ENCODE measurements at places on chromosomes 7 and 10.

DNA sequence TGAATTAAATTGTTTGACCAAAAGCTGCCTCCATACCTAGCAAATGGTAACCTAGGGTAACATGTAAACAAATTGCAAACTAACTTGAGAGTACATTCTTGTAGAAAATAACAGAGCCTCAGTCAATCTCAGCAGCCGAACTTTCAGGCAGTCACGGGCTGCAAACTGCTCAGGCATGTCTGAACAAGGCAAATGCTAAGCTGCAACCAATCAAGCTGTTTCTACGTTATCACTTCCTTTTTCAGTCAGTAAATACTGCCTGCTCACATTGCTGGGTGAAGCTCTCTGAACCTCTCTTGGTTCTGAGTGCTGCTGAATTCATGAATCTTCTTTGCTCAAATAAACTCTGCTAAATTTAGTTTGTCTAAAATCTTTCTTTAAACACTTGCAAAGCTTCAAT, 1212.4 kb downstream of the SORCS1 start:
- DNase-seq: peak; percentile 27

GRCh38 chr7:140455743-140456142, 23.6 kb downstream of the MKRN1 start:
- no peak for DNase-seq

- DNase-seq: no peak
These were observed 311.4 kb downstream of the ADARB2 start for GRCh38 chr10:1425879-1426278.

- no peak for DNase-seq
These were observed 217.9 kb downstream of the SKAP2 start for GRCh38 chr7:26646336-26647048.

- no peak for DNase-seq
These were observed 225.4 kb downstream of the DKK1 start for GRCh38 chr10:52539463-52539862.

- DNase-seq: no peak
These were observed 88.6 kb downstream of the MPP7 start for GRCh38 chr10:28214219-28214618.

GRCh38 chr7:15922002-15922401, 235.5 kb upstream of the MEOX2 start:
- no peak for DNase-seq

DNA sequence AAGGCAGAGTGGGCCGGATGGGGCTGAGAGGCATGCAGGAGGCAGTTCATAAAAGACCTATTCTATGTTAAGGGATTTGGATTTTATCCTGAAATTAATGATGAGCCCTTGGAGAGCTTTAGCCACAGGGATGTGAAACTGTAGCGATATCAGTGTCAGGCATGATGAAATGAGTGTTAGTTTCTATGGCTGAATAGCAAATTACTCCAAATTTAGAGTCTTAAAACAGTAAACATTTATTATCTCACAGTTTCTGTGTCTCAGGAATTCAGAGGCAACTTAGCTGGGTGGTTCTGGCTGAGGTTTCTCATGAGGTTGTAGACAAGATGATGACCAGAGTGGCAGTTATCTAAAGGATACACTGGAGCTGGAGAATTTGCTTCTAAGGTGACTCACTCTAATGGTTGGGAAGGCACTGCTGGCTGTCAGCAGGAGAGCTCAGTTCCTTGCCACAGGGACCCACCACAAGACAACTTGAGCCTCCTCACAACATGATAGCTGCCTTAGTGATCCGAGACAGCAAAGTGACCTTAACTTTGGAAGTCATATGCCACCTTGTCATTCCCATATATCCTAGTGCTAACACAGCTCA, 36.7 kb upstream of the SFTPD start:
- no peak for DNase-seq

GRCh38 chr10:132271458-132272230, 36.1 kb downstream of the STK32C start:
- no peak for DNase-seq

DNA sequence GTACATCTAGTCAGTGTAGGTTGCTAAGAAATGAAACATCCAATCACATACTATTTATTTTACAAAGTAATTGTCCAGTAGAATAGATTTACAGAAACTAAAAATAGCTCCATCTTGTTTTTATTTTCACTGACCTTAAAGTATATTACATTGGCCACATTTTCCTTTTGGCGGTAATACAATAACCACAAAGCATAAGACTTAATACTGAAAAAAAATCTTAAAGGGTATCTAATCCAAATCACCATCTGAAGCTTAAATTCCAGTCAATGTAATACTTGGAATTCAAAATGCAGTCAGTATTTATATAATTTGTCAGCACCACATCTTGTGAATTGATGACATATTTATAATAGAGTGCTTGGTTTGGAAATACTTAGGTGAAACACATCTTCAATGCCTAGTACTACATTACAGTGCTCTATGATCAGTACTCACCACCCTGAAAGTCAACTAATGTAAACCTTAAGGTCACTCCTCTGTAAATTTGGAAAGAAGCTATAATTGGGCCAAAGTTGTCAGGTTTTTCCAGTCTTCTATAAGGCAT, 8.9 kb downstream of the ANKMY2 start:
- no peak for DNase-seq

DNA sequence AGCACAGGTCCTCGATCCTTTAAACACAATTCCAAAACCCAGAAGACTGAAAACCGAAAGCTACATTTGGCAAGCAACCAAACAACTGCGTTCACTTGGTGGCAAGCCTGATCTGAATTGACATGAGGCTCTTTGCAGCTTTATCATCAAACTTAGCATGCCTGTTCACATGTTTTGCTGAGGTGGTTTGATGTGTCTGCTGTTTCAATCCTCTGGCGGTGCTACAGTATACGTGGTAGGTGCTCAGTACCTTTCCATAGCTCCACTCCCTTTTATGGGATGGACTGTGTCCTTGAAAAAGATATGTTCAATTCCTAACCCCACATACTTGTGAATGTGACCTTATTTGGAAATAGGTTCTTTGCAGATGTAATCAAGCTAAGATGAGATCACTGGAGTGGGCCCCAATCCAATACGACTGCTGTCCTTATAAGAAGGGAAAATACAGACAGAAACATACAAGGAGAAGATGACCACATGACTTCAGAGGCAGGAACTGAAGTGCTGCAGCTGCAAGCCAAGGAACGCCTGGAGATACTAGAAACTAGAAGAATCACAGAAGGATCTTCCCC, 33.4 kb downstream of the CCDC6 start:
- no peak for DNase-seq

GRCh38 chr10:49552277-49552676, 13.4 kb upstream of the ERCC6 start:
- no peak for DNase-seq

GRCh38 chr7:47570649-47571050, 11.3 kb downstream of the TNS3 start:
- DNase-seq: no peak

GRCh38 chr10:52261362-52261761, 52.7 kb upstream of the DKK1 start:
- DNase-seq: no peak

GRCh38 chr7:159040146-159040545, 104.5 kb downstream of the VIPR2 start:
- DNase-seq: no peak

- no peak for DNase-seq
These were observed 22.0 kb downstream of the TWIST1 start for GRCh38 chr7:19095353-19095860.

DNA sequence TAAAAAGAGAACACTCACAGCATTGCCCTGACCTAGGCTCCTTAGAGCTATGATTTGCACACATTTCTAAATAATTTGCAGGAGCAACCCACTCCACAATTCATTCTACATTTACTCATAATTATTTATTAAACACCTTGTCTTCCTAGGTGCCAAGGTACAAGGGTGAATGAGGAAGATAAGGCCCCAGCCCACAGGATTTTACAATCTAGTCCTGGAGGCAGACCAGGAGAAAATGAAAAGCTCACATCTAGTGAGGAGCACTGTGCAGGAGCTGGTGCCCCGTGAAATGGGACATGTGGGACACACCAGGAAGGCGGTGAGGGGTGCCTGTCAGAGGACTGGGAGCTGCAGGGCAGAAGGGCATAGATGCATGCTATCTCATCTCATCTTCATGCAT, 59.7 kb upstream of the LRRC18 start:
- no peak for DNase-seq

DNA sequence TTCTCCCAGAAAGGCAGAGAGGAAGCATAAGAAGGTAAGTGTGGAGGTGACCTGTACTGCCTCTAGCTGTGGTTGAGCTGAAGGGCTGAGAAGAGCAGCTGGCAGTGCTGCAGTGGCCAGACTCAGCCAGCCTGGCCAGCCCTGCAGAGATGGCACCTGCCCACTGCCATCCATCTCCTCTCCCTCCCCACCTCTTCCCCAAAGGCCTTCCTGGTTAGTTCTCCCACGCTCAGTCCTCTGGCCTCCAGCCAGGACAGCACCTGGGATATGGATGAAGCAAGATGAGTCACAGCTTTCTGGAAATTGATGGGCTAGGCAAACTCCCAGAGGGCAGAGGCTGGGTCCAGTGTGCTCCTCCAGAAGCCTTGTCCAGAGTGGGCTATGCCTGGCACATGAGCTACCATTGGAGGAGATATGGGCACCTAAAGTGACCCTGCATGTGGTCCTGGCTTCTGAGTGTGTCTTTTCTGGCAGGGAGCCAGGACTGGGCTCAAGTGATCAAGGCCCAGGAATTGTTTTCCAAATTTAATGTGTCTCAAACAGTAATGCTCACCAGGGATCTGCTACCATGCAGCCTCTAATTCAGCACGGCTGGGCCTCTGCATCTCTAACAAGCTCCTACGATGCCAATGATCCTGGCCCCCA, 81.0 kb upstream of the CACUL1 start:
- DNase-seq: no peak

GRCh38 chr7:91319351-91319750, 55.1 kb downstream of the FZD1 start:
- no peak for DNase-seq

DNA sequence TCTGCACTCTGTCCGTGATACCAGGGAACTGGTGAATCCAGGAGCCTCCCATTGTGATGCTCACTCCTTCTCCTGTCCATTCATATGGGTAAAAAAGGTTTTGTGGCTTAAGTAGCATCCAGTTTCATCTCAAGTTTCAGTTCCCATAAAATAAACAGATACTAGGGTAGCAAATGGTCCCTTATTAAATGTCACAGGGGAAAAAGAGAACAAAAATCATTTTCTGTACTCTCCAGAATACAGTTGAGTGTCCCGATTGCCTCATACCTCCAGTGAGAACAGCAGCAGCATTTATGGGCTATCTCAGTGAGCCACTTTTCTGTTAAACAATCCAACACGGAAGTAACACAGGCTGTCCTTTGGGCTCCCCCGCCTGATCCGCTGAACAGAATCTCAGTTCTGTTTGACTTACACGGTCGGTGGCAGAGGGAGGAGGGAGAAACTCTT, 179.6 kb downstream of the CELF2 start:
- DNase-seq: no peak

DNA sequence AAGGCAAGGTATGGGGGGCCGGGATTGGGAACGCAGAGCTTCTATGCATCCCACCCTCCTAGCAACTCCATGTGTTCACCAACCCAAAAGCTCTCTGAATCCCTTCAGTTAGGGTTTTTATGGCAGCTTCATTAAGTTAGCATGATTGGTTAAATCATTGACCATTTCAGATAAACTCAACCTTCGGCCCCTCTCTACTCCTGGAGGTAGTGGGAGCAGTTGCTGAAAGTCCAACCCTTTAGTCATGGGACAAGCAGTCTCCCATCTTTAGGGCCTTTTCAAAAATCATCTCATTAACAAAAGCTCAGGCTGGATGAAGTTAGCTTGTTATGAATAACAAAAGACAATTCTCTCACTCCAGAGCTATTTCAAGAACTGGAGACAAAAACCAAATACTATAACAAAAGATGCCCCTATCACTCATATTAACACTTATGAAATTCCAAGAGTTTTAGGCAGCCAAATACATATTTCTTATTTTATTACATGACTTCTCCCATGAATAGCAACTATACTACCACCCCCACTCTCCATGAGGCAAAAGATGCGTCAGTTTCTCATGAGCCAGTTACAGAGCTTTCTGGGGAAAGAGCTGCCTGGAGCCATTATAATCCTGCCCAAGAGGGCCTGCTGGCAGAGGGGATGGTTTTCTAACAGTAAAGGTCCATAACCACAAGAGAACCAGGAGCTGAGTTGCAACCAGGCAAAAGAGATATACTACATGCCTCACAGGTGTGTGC, 44.6 kb downstream of the SLC16A12 start:
- no peak for DNase-seq

GRCh38 chr7:158782761-158783401, 46.4 kb downstream of the ESYT2 start:
- DNase-seq: no peak

- DNase-seq: no peak
These were observed 301.5 kb downstream of the FZD1 start for GRCh38 chr7:91565499-91566401.

DNA sequence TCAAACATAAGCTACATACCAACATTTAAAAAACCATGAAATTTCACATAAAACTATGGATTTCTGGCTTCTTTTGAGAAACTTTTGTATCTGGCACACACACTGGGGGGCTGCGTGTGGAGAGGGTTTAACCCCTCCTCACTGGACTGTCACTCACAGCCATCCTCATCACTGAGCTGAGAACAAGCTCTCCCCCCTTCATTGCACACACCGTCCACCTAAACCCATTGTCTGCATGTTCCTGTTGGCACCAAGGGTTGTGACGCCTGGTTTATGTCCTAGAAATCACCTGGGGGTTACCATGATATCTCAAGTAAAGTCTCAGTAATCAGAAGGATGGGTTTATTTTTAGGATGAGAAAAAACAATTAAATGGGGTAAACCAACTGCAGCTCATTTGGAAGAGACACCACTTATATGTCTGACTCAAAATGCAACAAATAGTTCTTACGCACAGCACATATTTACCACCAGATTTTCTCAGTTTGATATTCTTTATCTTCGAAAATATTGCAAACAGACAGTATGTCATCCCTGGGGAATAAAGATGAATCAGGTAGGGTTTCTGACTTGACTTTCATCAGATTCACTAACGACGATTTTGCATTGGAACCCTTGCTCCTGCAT, 218.5 kb upstream of the KLF6 start:
- DNase-seq: no peak

DNA sequence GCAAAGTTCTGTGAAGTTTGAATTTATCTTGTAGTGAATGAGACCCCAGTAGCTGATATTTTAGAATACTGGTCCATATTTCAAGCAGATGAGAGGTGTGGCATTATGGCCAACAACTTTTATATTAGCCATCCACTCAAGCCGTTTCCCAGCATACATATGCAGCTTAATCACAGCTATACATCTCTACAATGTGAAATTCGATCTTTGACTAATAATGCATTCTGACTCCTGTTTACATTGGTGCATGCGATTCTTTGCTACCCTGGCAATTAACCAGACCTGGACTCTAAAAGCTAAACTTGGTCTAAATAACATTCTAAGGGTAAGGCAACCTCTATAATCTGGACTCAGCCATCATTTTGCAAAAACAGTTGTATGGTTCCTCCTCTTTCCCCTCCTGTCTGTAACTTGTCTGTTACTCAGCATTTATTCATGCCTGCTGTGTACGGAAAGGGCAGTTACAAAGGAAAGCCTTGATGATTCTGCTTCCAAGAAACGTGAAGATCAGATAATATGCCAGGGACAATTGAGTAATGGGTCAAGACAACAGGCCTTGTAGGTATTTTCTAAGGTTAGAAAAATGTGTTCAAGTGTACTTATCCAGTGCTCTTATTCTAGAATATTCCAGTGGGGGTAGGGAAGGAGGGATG, 50.6 kb downstream of the PNLIPRP2 start:
- no peak for DNase-seq

GRCh38 chr10:14705548-14706230, 69.0 kb downstream of the FAM107B start:
- no peak for DNase-seq

- DNase-seq: no peak
These were observed 109.1 kb upstream of the TNS3 start for GRCh38 chr7:47690902-47691558.

GRCh38 chr7:7321681-7322080, 139.3 kb downstream of the C1GALT1 start:
- DNase-seq: no peak

All from neuronal stem cell (in vitro differentiated cells).